ENCODE measurements at places on chromosomes 3 and 15.

GRCh38 chr15:58515807-58516206 lies 84.0 kb downstream of the LIPC start:
- no peak for DNase-seq

- no peak for DNase-seq
Measured at GRCh38 chr15:71747128-71748083, 62.9 kb upstream of the NR2E3 start.

- no peak for DNase-seq
Measured at GRCh38 chr3:38387862-38388261, 41.3 kb downstream of the XYLB start.

DNA sequence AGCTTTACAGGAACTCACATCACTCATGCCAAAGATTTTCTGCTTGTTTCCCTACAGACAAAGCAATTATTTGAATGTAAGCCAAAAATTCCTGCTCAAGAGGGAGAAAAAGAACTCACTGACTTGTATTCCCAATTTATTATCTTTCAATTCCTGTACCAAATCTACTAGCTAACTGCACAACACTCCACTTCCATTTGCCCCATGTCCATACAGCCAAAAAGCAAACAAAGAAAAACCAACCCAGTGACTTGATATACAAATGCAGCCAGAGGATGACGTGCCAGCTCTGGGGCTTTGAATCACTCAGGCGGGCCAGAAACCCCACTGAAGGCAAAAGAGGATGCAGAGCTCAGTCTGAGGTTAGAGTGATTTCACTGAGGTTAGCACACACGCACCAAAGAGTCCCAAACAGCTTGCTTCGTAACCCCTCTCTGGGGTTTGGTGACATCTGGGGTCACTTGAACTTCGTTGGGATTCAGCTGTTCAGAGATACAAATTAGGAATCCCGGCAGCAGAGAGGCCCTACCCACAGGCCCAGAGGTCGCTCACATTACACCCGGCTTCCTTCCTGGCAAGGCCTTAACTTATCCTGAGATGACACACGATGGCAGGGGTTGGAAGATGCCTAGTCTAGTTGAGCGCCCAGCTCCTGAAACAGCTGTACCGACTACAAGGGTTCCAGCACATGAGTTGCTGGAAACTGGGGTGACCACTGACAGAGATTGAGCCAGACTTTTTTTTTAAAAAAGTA lies 1.6 kb downstream of the RFTN1 start:
- peak; percentile 39 for DNase-seq

DNA sequence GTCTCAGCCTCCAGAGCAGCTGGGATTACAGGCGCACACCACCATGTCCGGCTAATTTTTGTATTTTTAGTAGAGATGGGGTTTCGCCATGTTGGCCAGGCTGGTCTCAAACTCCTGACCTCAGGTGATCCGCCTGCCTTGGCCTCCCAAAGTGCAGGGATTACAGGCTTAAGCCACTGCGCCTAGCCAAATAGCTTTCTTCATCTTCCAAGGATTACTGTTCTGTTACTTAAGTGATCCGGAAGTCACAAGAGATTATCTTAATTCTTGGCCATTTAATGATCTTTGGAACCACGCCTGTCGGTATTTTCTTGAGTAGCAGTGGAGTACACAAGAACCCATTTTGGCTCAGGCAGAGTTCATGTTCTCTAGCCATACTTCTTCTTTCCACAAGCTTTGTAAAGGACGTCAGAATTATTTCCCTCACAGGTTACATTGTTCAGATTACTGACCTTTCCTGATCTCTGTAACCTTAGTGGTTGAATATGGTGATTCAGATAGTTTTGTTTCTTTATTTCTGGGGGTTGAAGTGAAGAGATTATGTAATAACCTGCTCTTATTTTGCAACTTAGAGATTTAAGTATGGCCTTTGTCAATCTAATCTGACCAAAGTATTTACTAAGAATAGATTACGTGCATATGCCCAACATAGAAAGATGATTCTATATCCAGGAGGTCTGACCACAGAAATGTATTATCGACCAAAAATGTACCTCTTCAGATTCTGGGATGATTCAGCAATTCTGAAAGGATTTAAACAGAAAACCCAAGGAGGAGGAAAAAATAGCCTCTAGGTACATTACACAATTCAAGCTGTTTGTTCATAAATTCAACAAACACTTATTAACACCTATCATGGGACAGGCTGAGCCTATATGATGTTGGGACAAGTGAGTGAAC lies 132.2 kb downstream of the GREM1 start:
- DNase-seq, result peak; percentile 15

DNA sequence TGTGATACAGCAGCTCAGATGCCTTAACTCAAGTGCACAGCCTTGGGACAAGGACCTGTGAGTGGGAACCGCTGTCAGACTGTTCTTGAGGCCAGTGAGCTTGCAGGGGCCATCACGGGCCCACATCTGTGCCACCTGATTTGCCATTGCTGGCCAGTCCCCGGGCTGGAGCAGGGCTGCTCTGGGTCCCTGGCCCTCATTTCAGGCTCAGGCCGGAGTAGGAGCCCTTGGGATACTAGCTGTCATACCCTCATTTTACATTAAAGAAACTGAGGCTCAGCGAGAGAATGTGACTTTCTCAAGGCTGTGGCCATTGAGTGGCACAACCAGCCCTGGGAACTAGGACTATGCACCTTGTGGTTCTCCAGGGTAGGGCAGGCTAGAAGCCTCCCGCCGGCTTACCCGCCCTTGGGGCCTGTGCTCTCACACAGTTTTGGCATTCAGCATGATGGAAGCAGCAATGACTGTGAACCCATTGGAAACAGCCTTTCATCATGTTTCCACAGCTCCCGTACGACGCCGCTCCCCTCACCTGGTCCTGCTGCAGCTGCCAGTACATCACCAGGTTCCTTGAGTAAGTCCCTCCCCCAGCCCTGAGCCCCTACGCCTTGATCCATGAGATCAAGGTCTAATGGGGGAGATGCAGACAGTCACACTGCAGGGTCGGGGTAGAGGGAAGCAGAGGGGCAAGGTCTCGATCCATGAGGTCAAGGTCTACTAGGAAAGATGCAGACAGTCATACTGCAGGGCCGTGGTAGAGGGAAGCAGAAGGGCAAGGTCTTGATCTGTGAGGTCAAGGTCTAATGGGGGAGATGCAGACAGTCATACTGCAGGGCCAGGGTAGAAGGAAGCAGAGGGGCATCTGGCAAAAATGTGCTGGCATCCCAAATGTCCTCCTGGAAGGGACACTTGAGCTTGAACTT lies 42.2 kb downstream of the GOLGA6L10 start:
- DNase-seq, result no peak

DNA sequence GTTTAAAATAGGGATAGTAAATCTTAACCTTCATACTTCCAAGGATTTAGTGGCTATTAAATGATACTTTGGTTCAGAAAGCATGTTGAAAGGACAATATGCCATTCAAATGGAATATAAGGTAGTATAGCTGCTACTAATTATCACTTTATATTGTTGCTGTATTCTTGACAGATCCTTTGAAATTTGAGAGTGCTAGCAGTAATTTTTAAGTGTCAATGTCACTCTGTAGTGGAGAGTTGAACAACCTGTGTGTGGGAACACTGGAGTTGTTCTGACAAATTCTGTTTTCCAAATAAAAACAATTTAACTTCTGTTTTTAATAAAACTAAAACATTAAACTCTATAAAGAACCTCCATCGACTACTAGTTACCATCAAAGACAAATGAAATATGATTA lies 565.7 kb downstream of the FGF12 start:
- DNase-seq, result no peak

- DNase-seq, result no peak
Measured at GRCh38 chr15:100094127-100094510, 247.7 kb downstream of the ADAMTS17 start.

- no peak for DNase-seq
Measured at GRCh38 chr3:188469228-188469885, 315.4 kb downstream of the LPP start.

DNA sequence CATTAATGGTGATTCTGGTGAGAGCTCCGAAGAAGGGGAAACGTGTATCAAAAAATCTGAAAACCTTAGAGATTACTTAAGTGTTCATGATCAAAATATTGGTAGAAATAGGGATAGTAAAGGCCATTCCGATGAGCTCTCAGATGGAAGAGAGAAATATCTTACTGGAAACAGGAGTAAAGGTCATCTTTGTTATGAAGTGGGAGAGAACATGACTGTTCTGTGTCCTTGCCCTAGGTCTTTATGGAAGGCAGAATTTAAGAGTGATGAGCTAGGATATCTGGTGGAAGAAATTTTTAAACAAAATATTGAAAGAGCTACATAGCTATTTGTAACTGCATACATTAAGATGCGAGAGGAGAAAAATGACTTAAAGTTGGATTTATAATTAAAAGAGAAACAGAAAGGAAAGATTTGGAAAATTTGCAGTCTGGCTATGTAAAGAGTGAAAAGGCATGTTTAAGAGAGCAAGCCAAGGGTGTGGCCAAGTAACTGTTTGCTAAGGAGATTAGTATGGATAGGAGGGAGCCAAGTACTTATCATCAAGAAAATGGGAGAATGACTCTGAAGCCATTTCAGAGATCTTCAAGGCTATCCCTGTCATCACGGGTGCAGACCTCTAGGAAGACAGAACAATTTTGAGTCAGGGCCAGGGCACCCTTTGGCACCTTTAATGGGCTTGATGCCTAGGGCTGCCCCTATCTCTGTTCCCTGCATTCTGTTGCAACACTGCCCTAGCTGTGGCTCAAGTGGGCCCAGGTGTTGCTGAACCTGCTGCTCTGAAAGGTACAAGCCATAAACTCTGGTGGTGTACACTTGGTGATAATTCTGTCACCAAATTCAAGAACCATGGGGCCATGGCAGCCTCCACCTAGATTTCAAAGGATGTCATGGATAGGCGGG lies 27.3 kb downstream of the SLMAP start:
- DNase-seq, result no peak

- no peak for DNase-seq
Measured at GRCh38 chr3:127043731-127044510, 61.0 kb downstream of the PLXNA1 start.

- DNase-seq, result no peak
Measured at GRCh38 chr15:48859426-48859825, 18.5 kb upstream of the EID1 start.

GRCh38 chr15:80152896-80153876 lies at the start of gene FAH:
Gene FAH, plus strand, starts transcription at chr15:80152999. Its CDS starts 56 bp downstream, at chr15:80153055.
- peak; percentile 39 for DNase-seq

DNA sequence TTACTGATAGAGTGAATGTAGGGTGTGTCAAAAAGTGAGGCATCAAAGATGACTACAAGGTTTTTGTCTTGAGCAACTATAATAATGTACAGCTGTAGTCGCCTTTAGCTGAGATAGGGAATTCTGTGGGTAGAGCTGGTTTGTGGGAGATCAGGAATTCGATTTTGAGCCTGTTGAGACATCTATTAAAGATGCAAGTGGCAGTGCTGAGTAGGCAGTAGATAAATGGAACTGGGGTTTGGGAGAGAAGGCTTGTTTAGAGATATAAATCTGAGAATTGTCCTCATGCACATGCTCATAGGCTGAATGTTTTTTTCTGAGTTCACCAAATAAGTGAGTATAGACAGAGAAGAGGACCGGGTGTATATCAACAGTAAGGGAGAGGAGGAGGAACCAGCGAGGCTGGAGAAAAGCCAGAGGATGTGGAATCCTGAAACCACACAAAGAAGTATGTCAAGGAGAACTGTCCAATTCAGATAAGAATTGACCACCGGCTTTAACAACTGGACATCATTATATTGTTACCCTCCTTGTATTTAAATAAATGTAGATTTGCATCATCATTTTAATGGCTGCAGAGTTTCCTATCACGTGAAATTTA lies 146.0 kb upstream of the TNIK start:
- DNase-seq, result no peak

- no peak for DNase-seq
Measured at GRCh38 chr3:22380253-22380652, 629.2 kb upstream of the ZNF385D start.

DNA sequence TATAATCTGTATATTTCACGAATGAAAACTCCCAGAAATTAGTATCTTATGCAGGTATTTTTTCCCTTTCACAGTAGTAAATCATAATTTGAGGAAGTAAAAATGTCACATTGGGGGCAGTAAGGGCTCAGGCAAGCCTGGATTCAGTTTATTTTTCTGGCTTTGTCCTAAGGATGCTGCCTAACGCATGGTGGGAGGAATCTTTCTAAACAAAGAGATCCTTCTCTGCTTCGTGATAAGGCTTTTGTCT lies 35.7 kb downstream of the DNASE1L3 start:
- no peak for DNase-seq

- DNase-seq, result no peak
Measured at GRCh38 chr3:49324768-49325167, 15.1 kb downstream of the USP4 start.

- DNase-seq, result no peak
Measured at GRCh38 chr3:116018646-116019045, 395.3 kb downstream of the GAP43 start.

DNA sequence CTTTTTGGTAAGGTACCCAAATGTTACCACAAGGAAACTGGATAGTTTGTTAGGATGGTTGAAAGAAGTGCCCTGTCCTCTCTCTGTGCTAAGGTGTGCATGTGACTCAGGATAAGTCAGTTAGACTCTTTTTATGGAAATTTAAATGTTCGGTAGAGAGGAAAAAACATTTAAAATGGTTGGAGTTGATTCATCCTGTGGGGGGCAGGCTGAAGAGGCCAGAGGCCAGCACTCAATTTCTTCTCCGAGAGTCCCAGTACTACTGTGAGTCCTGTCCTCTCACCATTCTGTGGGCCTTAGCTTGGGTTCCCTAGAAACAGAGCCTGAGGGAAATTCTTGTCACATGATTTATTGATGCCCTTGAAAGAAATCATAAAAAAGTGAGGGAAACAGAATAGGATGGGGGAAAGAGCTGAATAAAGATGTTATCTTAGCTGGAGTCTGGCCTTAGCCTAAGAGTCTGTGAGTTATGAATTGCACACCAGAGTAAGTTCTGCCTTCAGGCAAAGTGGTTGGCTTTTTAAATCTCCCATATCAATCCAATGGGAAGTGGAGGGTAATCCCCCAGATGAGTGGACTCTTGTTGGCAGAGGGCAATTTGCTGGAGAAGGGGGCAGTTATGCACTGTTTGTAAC lies 106.5 kb upstream of the GALNT15 start:
- no peak for DNase-seq

- no peak for DNase-seq
Measured at GRCh38 chr15:69971771-69972170, 125.9 kb downstream of the TLE3 start.

- no peak for DNase-seq
Measured at GRCh38 chr3:38616111-38616510, 33.4 kb downstream of the SCN5A start.
